ENCODE measurements at places on chromosomes 2 and 18. TPM values are rescaled to one million over a fixed set of nuclear protein-coding genes. Genes with fewer than 3 reads are reported as not detected.

DNA sequence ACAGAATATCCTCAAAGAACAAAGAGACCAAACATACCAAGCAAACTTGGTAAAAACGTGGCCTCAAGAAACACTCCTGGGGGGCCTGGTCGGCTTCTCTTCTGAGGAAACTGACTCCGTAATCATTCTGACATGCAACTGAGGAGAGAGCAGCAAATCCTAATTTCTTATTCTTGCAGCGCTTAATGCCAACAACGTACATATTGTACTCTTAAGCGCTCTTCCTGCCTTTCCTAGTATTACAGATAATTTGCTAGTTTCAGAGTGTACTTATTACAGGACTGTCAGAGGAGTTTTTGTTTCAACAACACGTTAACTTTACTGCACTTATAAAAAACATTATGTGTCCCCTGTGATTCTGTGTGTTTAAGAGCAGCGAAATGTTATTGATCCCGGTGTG is 64.9 kb downstream of the ZNF521 start:
- DNase-seq = no peak

DNA sequence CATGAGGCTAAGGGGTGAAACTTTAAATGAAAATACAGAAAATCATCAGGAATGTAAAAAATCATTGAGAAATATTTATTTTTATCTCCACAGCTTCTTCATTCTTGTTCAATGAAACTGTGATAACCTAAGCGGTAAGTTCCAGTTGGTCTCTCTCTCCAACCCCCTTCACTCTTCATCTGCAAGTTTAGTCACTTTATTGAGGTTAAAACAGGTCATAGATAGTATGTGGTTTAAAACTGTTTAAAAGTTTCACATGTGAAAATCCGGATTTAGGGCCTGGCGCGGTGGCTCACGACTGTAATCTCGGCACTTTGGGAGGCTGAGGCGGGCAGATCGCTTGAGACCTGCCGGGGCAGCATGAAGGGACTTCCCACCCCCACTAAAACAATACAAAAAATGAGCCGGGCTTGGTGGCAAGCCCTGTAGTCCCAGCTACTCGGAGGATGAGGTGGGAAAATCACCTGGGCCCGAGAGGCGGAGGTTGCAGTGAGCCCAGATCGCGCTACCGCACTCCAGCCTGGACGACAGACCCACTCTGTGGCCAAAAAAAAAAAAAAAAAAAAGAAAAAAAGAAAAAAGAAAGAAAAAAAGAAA is 1.6 kb upstream of the PHLPP1 start:
- DNase-seq = no peak

DNA sequence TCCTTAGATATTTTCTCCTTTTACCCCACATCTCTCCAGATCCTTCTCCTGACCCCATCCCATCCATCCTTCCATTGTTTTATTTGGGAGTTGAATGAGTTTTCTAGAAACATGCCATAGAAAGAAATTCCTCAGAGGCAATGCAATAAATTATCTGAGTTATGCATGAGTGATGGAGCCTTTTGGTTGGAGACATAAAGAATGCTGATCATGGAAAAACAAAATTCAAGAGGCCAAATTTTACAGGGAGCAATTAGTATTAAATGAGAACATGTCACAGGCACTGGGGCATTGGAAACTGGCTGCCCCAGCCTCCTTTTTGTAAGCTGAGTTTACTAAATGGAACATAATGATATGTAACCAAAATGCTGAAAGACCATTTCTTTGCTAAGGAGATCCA is 74.2 kb upstream of the LCLAT1 start:
- no peak for DNase-seq

Gene PRSS56
- polyA plus RNA-seq = not detected

Gene ABHD1
- 0.29 TPM for polyA plus RNA-seq

DNA sequence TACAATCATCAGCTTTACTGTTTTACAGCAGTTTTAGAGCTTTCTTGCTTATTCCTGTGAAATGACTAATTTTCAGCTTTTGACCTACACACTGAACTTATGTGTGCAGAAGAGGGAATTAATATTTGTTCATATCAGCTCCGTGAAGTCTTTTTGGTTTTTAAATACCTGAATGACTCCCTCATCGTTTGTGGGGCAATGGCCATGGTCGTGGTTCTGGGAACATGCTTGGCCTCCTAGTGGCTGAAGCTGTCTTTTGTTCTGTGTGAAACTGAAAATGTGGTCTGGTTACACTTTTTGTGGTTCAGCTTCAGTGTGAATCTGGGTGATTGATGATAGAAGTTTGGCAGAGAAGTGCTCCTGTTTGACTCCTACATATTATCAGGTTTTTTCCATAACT is 408.1 kb downstream of the THSD7B start:
- DNase-seq = no peak

- no peak for DNase-seq
Observed at GRCh38 chr18:78853341-78853740, 126.3 kb upstream of the SALL3 start.

DNA sequence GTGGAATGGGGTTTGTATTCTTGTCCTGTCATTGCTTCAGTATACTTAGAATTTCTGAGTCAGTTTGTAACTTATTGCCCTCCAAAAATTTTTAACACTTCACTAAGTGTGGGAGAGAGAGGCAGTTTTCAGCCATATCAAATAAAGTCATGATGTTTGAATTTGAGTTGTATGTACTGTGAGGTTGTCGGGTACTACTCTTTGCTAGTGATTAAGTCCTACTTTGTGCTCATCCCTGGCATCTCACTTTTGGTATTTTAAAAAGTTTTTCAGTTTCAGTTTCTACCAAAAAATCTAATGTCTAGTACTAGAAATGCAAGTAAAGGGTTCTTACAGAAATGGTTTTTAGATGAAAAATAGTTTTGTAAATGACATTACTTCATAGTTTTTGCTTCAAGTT is 40.7 kb downstream of the EIF5B start:
- DNase-seq = no peak

Gene HOXD8
- 0.35 TPM for polyA plus RNA-seq

GRCh38 chr2:175872005-175872348 is 130.1 kb downstream of the LNPK start:
- no peak for DNase-seq

GRCh38 chr2:120330946-120331822 is 14.8 kb upstream of the INHBB start:
- no peak for DNase-seq

DNA sequence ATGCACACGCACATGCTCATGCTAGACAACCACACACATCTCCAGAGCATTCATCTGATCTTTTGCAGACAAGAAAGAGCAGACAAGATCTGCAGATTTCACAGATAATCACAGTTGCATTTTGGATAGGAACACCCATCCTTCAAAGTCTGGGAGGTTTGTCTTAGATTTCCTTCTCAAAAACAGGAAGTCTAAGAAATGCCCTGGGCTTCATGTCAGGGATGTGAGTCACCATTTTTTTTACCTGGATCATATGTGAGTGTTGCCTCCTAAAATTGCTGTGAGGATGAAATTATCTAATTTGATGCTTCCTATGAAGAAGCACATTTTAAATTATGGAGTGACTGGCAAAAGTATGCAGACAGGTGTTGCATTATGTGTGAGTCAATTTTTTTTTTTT is 46.1 kb downstream of the SRD5A2 start:
- DNase-seq = no peak

- DNase-seq = no peak
Observed at GRCh38 chr2:32284321-32284720, 6.6 kb downstream of the YIPF4 start.

Data from heart right ventricle (tissue), 16 donors.